ENCODE measurements at places on chromosomes 5 and 9.

DNA sequence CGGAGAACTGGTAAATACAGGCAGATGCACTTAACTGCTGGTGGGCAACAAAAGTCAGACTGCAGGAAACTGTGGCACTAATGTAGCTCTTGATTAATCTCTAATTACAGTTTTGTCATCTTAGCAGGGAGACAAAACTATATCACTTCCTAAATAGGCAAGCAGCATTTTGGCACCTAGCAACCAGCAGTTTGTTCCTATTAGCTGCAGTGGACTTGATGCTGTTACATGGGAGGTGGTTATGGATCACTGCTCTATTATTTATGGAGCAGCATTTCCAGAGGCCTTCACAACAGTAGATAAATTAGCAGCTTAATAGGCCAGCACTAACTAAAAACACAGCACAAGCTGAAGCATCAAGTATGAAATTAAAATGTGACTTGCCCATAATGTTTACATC is 518.3 kb upstream of the ITGA1 start:
- DNase-seq = no peak

GRCh38 chr9:76595645-76596044 is 136.7 kb downstream of the GCNT1 start:
- no peak for DNase-seq

DNA sequence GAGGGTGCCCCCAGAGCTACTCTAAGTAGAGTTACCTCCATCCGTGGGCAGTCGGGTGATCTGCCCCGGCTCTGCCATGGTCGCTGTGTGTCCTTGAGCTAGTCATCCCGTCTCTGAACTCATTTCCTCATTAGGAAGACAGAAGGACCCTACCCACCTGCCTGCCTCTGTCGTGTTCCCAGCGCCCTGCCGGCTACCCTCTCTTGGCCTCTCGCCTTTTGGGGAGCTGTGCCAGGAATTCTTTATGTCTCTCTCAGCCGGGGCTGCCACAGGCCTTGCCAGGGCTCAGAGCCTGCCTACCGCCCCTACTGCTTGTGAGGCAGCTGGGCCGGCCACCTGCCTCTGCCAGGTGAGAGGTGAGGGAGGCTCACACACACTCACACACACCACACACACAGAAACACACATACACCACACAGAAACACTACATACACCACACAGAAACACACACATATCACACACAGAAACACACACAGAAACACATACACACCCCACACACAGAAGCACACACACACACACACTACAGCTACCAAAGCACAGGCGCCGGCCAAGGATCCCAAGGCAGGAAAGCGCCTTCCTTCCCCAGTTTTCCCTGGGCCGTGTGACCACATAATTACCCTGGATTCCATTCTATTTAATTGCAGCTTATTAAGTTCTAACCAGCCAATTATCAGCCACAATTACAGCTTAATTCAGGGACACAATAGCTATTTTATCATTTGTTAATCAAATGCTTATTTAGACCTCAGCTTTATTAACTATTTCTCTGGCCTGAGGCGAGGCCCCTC is 41.7 kb downstream of the UNC5A start:
- no peak for DNase-seq

- no peak for DNase-seq
Observed at GRCh38 chr5:175340180-175340579, 103.8 kb downstream of the DRD1 start.

DNA sequence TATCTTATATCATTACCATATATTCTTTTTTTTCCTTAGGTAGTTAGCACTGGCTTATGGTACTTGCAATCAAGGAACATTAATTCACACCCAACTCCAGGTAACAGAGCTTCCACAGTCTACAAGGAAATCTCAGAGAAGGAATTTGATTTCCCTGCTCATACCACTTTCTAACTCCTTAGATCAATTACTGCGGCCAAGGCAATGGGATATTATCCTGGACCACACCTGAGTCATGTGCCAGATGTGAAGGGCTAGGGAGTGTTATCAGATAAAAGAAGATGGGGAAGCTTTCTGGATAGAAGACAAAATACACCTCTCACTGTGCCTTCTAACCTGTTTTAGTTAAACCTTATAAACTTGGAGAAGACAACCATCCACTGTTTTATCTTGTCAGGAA is 181.2 kb downstream of the CCDC192 start:
- no peak for DNase-seq

DNA sequence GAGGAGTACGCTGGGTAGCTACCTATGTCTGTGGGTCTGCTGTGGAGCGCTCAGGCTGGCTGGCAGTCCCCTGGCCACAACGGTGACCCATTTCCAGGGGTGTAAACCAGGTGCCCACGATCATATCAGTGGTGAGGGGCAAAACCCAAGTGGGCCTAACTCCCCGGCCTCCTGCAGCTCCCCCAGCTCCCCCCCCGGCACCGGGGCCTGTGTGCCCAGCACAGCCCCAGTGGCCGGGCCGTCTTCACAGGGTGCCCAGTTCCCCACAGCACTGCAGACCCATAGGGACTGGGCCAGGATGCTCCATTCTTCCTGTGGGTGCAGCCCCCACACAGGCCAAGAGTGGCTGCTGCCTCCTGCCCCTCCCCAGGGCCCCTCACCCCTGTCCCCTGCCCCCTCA is 958 bp upstream of the LCN8 start:
- DNase-seq = no peak

Data from T follicular helper cell (primary cell).